GF-D8 (cell line): ENCODE measurements at places on chromosomes 5 and 9.

- DNase-seq = no peak
These were observed 19.4 kb downstream of the PSAT1 start for GRCh38 chr9:78316166-78316892.

GRCh38 chr5:150511578-150512367 is 3.8 kb downstream of the NDST1 start:
- DNase-seq = no peak

DNA sequence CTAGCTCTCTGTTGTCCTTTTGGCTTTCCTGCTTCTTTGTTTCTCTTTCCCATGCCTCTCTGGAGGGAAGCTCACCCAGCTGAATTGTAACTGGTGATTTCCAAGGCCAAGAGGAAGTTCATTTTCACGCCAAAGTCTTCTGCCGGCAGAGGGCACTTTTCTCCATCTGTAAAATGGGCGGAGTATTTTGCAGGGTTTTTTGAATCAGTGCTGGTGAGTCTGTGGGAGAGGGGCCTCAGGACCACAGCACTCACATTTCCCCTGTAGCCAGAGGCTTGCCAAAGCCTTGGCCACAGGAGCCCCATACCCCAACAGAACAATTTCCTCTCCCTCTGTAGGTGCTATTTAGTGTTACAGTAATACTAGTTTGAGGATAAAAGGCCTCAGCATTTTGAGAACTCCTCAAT is 42.3 kb upstream of the MATR3 start:
- DNase-seq = no peak

GRCh38 chr9:116154334-116154975 is 864 bp downstream of the PAPPA start:
- DNase-seq = no peak

DNA sequence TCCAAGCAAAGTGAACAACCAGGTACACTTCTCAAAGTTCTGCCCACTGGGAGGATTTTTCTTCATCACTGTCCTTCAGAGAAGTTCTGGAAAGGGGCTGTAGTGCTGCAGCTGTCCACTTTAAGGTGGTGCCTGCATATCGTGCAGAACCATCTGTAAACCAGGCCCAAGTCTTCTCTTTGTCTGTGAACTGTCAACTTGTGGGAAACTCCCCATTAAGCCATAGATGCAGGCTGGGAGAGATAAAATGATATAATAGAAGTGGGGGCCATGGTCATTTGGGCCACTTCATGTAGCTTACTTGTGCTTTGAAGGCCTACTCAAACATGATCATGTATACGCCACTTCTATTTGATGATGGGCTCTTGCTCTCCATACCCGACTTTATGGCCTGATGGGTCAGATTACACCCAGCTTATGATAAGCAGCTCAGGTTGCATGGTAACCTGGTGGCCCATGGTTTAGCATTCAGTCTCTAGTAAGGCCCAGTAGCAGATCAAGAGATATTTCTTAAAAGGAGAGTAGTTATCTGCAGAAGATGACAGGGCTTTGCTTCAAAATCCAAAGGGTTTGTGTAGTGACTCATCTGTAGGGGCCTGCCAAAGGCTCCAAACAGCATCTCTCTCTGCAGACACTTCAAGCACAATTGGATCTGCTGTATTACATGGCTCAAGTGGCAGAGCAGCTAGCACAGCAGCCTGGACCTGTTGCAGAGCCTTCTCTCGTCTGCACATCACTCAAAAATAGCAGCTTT is 15.7 kb upstream of the BTF3 start:
- no peak for DNase-seq

GRCh38 chr5:139893873-139894272 is 98.3 kb downstream of the PSD2 start:
- no peak for DNase-seq

DNA sequence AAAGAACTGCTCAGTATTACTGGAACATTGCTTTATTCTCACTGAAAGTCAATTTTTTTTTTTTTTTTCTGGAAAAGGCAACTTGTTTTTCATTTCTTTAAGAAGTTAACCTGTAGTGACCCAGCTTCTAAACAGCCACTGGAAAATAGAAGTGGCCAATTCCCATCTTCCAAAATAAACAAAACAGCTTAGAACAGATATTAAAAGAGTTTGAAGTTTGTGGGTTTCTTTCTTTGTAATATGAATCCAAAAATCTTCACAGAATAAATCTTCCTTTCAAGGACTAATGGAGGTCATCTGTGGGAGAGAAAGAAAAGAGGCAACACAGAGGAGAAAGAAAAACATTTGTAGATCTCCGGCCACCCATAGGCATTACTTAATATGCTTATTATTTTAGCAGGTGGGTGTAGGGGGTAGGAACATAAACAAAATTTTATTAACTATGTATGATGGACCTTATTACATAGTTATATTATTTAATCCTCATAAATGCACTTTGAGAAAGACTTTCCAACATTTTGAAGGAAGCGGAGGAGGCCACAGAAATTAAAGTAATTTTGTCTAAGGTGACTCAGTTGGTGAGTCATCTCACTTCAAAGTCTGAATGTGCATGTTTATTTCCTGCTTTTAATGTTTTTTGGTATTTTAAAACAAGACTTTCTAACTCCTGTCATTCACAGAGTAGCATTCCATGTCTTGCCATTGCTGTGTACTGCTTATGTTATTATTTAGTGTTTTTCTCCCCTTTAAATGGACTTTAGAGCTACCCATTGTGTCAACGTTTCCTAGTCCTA is 1791.8 kb upstream of the WWC1 start:
- DNase-seq = no peak
